T-helper 2 cell treated with Interferon-gamma antibody and Interleukin-4, amounts not matched to agents 100 ng/mL and 5 ng/mL, for 36 hours (primary cell): ENCODE measurements at places on chromosomes 5 and 9. TPM values are rescaled to one million over a fixed set of nuclear protein-coding genes. Genes with fewer than 3 reads are reported as not detected.

Gene TMC1
- total RNA-seq, result not detected in 2 replicates

Gene GRXCR2
- not detected in 2 replicates for total RNA-seq

Gene ABO
- 2.0 and 3.2 TPM in 2 replicates for total RNA-seq

Gene TNFSF15
- 0.64 and 0.73 TPM in 2 replicates for total RNA-seq

Gene WNK2
- 0.14 and 0.16 TPM in 2 replicates for total RNA-seq

Gene RALGPS1
- total RNA-seq, result 2.7 and 4.0 TPM in 2 replicates

Gene FXN
- total RNA-seq, result 37.8 and 39.8 TPM in 2 replicates

Gene SYNPO
- 0.02 and 0.05 TPM in 2 replicates for total RNA-seq

Gene PCDHAC2
- not detected in 2 replicates for total RNA-seq

Gene C9orf153
- 0.25 and 0.82 TPM in 2 replicates for total RNA-seq

Gene LRRC19
- not detected in 2 replicates for total RNA-seq

Gene PCDHGB7
- total RNA-seq, result 0.20 and 0.39 TPM in 2 replicates

Gene CCL27
- total RNA-seq, result 0.25 and 0.84 TPM in 2 replicates

Gene AP3S1
- 68.7 and 69.4 TPM in 2 replicates for total RNA-seq

Gene PPP2CA
- total RNA-seq, result 150 and 154 TPM in 2 replicates

Gene PCDHGA8
- 0.18 TPM in 2 replicates for total RNA-seq

Gene SPRY4
- 0.23 and 0.25 TPM in 2 replicates for total RNA-seq

Gene C9orf50
- total RNA-seq, result not detected in 2 replicates

Gene MRPS27
- total RNA-seq, result 58.4 and 66.0 TPM in 2 replicates

Gene IFNB1
- total RNA-seq, result not detected in 2 replicates
